ENCODE measurements at places on chromosomes 4 and X.

GRCh38 chrX:94178145-94178788 is 504.3 kb downstream of the FAM133A start:
- DNase-seq: no peak

GRCh38 chr4:43242606-43243005 is 350.1 kb downstream of the GRXCR1 start:
- DNase-seq: no peak

DNA sequence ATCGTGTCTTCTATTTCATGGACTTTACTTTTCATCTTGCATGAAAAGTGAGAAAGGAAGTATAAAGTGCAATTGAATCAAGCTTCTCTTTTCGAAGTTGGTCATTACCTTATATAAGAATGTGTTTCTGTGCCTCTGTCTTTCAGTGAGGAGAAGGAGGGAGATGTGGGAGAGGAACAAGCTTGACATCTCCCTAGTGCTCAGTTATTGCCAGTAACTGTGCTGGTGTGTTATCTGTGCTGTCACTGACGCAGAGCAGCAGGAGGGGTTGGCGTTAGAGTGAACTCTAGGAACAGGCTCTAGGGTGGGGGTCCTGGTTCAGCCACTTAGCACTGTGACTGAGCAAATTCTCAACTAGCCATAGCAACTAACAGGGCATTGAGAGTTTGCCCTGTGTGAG is 34.0 kb upstream of the TBC1D9 start:
- no peak for DNase-seq

GRCh38 chr4:48064349-48064748 is 47.8 kb downstream of the NIPAL1 start:
- no peak for DNase-seq

DNA sequence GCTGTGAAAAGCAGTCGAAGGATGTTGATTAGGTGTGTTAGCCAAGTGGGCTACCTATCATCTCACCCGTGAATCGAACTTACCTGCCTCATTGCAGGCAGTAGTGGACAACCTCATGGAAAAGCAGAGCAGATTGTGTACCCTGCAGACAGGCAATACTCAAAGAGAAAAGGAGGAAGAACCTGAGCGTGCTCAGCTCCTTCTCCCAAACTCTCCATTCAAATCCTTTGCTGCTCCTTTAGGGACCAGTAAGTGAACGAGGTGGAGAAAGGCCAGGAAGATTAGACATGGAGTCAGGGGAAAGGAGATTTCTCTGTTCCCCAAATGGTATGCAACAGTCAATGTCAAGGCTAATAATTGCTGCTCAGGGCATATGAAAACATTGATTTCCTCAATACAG is 45.2 kb upstream of the ELF2 start:
- no peak for DNase-seq

- DNase-seq: peak; percentile 40
Observed at GRCh38 chr4:75916091-75916661, 13.9 kb upstream of the PPEF2 start.

GRCh38 chr4:8181844-8182243 is 17.2 kb upstream of the SH3TC1 start:
- DNase-seq: no peak

DNA sequence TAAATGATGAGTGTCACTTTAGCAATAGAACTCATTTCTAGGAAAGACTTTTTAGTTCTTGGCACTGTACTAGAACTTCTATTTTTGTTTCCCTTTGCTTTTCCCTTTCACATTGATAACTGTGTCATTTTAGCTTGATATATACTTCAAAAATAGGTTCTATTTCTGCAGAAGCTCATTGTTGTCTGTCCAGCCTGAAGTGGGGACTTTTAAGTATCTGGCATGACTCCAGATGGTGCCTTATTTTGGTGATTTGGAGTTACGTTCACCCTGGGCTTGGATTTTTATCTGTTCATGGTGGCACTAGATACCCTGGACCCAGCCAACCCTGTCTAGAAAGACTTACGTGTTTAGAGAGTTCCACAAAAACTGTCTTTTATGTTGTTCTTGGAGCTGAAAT is 3.4 kb downstream of the ABHD18 start:
- DNase-seq: no peak

DNA sequence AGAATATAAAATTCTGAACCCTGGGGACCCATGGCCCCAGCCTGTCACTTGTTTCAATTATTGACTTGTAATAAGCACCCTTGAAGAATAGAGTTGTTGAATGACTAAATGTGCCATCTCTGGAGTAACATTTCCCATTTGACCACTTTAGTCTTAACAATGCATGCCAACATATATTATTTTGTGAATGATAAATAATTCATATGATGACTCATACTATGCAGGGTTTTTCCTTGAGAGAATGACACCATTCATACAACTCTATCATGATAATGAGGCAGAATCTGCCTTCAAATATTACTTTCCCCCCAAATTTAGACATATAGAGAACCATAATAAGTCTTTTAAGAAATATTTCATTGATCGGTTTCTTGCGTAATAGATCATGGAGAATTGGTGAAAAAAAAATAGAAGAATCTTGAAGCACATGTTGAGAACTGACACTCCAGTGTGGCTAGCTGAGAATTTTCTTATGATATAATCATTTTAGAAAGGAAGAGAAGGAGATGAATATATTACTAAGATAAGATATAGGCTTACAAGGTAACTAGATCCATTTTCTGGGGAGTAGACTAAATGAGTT is 404.5 kb downstream of the GRXCR1 start:
- no peak for DNase-seq

DNA sequence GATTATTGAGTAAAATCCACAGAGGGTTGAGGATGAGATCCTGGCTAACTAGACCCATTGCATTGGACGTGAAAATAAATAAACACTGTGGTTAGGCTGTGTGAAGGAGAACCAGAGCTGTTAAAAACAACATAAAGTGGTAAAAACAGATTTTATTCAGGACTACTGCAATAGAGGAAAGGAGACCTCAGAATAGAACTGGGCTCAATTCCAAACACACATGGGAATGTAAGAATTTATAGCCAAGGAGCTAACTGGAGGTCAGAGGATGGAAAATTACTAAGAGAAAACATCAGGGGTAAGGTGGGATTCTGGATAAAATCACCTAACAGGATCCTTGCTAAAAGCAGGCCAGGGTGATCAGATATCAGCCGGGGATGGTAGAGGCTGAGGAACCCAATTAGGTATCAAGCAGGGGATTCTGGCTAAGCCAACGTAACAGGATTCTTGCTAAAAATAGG is 112.4 kb downstream of the RNF150 start:
- DNase-seq: no peak

DNA sequence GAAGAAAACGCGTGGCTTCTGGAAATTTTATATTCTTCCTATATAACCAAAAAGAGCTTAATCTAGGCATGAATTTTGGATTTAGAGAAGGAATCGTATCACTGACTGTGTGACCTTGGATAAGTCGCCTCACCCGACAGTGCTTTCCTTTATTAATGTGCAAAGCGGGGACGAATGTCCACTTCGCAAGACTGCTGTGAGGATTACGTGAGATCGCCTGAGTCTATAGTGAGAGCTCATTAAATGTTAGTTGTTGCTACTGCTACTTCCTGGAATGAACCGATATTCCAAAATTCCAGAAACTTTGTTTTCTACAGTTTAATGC is 448 bp upstream of the TBC1D8B start:
- no peak for DNase-seq

GRCh38 chr4:71907782-71908181 is 123.9 kb upstream of the GC start:
- no peak for DNase-seq

GRCh38 chrX:23195761-23196160 is 138.9 kb upstream of the PTCHD1 start:
- DNase-seq: no peak

DNA sequence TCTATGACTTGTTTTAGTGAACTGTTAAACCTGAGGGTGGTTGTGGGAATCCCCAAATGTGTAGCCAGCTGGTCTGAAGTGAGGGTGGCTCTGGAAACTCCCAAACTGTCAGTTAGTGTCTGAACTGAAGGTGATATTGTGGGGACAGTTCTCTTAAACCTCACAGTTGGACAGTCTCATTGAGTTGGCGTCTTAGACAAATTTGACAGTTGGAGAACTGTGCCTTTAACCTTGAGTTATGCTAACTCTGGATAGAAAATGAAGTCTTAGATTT is 20.7 kb upstream of the CTSO start:
- no peak for DNase-seq

DNA sequence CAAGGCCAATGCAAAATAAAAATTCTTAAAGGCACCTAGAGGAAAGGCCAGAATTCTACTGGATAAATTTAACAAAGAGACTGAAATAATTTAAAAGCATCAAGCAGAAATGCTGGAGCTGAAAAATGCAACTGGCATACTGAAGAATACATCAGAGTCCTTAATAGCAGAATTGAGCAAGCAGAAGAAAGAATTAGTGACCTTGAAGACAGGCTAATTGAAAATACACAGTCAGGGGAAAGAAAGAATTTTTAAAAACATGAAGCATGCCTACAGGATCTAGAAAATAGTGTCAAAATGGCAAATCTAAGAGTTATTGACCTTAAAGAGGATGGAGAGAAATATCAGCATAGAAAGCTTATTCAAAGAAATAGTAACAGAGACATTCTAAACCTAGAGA is 371.7 kb downstream of the KLHL13 start:
- no peak for DNase-seq

DNA sequence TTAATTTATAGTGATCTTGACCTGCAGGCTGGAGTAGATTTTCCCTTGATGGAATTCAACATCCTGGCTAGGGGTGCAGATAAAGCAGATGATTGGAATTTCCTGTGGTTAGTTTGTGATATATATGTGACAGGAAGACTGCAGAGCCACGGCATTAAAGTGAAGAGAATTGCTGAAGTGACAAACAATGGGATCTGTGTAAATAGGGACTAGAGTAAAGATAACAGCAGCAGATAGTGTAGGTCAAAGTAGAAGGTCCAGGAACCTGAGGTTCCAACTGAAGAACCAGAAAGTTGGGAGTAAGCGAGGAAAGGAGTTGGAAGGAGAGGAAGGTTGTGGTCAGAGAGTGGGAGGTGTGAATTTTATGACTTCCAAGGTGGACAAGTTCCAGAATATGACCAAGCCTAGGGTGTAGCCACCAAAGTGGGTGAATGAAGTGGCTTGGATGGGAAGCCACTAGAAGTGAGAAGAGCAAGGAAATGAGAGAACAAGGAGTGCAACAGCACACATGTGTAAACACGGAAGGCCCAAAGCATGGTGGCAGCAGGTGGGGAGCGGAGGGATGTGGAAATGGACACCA is 325.0 kb downstream of the RAB28 start:
- DNase-seq: no peak

- no peak for DNase-seq
Observed at GRCh38 chr4:717601-718320, 12.1 kb downstream of the PCGF3 start.

DNA sequence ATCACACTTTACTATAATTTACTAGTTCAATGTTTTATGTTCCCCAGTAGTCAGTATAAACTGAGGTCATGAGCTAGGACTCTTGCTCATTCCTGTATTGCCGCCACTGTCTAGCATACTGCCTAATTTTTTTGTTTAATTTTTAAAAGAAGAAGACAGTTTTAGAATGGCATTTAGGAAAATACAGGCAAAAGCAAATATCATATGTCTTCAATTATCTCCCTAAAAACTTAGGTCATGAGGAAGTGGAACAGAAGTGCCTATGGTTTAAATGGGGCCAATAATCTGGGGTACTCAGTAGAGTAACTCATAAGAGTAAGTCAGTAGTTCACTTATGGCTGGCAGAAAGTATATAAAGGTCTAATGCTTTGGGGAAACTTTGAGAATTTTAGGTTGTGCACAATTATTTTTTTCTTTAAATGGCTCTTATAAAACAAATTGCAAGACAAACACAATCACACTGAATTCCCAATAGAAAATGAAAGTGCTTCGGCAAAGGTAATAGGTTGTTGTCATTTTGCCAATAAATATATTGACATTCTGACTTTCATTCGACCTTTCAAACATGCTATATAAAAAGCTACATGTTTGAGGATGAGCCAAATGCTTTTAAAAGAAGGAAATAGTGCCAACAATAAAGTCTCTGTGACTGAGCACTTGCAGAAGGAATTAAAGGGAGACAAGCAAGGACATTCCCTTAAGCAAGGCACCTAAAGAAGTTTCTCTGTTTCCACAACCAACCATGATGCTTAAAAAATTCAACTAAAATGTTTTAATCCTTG is 390.1 kb downstream of the PDGFC start:
- no peak for DNase-seq

DNA sequence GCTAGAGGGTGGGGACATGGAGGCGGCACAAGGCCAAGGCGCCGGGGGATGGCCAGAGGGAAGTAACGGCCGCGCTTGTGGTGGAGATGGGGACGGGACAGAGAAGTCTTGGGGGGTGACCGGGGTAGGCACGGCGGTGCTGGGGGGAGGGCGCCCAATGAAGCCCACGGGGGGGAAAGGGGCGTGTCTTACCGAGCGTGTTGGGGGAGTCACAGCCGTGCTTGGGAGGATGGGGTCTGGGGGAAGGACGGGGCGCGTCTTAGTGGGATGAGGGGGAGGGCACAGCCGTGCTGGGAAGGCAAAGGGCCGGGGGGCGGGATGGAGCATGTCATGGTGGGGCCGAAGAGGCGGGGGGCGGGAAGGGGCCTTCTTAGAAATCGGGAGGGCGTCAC is 952 bp downstream of the ARSD start:
- DNase-seq: peak; percentile 63

DNA sequence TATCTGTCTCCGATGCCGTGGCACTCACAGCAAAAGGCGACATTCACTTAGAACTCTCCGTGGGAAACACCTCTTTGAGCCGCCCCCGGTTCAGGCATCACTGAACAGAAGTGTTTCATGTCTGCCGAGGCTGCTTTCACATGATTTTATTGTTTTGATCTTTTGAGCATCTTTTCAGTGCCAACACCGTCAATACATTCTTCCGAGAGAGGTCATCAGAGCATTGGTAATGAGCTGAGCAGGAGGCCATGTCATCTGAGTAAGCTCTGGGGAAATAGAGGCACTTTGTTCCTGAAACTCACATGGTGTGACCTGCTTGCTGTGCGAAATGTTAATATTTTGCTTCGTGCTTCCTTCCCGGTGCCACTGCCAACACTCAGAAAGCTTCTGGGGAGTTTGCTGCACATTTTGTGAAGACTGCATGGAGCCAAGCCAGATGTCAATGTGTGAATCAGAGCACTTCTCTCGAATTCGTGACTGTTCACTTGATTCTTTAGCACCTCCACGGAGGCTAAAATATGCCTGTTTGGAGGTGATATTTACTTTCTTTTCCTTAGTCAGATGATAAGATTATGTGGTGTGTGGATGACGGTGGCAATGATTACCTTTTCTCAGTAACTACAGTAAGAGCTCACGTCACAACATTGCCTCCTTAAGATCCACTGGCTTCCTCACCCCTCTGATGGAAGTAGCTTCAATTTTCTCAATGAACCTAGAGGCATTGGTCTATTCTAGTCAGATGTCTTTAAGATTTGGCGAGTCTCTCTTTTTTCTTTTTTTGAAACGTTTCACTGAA is 222.3 kb upstream of the HS3ST1 start:
- DNase-seq: no peak

- no peak for DNase-seq
Observed at GRCh38 chr4:162645381-162645780, 481.6 kb upstream of the FSTL5 start.
